ENCODE measurements at places on chromosomes 11 and 22.

- peaks cover 6% of the 10 kb centered on the region for H3K4me1 ChIP-seq
- H3K27ac ChIP-seq = no peak overlapping the region
- DNase-seq = no peak
- H3K4me3 ChIP-seq = no peak overlapping the region
- peaks cover 7% of the 10 kb centered on the region for H3K27me3 ChIP-seq
Measured at GRCh38 chr22:41782751-41783150, 17.7 kb upstream of the CCDC134 start.

GRCh38 chr11:35335226-35335625 is 84.1 kb downstream of the SLC1A2 start:
- H3K4me1 ChIP-seq = peaks cover 6% of the 10 kb centered on the region
- H3K27me3 ChIP-seq = peaks cover 41% of the 10 kb centered on the region
- H3K36me3 ChIP-seq = peaks cover 21% of the 10 kb centered on the region
- no peak overlapping the region for H3K4me3 ChIP-seq

- H3K27ac ChIP-seq = no peak overlapping the region
- peaks cover 24% of the 10 kb centered on the region for H3K4me1 ChIP-seq
- no peak overlapping the region for H3K4me3 ChIP-seq
- H3K36me3 ChIP-seq = no peaks in the 10 kb centered on the region
Measured at GRCh38 chr11:64391839-64392238, 32.9 kb downstream of the RPS6KA4 start.

DNA sequence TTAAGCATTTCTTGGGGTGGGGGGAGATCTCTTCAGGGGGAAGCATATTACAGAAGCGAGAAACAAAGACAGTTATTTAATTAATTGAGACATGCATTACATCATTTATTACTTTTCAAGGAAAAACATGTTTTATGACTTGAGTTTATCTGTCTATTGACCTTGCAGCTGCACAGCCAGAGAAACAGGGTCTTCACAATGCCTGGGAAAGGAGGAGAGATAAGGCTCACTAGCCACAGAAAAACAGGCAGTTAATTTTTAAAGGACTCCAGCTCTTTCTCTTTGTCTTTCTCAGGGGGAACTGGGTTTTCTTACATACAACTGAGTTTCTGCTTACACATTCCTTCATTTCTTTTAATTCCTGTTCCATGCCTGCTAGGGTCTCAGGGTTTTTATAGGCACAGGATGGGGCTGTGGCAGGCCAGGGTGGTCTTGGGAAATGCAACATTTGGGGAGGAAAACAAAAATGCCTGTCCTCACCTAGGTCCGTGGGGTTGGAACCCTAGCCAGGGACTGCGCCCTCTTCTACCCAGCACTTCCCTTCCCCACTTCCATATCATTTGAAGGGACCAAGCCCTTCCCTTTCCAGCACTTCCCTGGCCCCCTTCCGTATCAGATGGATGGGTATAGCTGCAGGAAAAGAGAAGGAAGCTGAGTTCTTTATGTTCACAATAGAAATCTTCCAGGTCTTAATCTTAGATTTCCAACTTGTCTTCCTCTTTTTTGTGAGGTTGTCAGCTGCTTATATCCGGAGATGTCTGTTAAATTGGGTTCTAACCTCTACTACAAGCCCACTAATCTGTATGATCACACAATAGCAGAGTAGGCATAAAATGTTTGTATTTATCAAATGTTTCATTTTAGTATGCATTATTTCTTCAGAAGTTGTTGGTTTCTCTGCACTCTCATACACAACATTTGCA is 38.3 kb downstream of the BIRC2 start:
- H3K36me3 ChIP-seq = peaks cover 10% of the 10 kb centered on the region
- DNase-seq = no peak
- no peak overlapping the region for H3K27ac ChIP-seq
- peaks cover 14% of the 10 kb centered on the region for H3K4me1 ChIP-seq
- H3K4me3 ChIP-seq = no peak overlapping the region

GRCh38 chr11:27611947-27612455 is 88.3 kb downstream of the BDNF start:
- H3K4me1 ChIP-seq = peaks cover 20% of the 10 kb centered on the region
- peaks cover 49% of the 10 kb centered on the region for H3K27me3 ChIP-seq
- no peak for DNase-seq
- H3K27ac ChIP-seq = no peak overlapping the region

GRCh38 chr22:42967933-42968332 is 47.0 kb downstream of the PACSIN2 start:
- no peak overlapping the region for H3K27ac ChIP-seq
- peaks cover 53% of the 10 kb centered on the region for H3K4me1 ChIP-seq
- DNase-seq = no peak
- peaks cover 34% of the 10 kb centered on the region for H3K36me3 ChIP-seq
- no peaks in the 10 kb centered on the region for H3K27me3 ChIP-seq
